ENCODE measurements at places on chromosomes 13 and 19. TPM values are rescaled to one million over a fixed set of nuclear protein-coding genes. Genes with fewer than 3 reads are reported as not detected.

DNA sequence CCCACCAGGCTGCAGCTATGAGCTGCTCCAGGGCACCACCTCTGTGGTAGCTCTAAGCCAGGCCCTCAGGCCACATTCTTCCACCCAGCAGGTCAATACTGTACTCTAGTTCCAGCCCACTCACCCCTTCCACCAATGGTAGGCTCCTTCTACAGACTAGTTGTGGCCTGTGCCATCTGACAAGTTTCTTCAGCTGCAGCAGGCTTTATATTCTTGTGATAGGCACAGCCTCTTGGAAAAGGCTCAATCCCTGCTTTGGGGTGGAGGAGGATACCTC, 8.5 kb downstream of the MICU2 start:
- DNase-seq, result no peak
- peak overlapping the region; percentile 7 for H3K27ac ChIP-seq
- H3K36me3 ChIP-seq, result peaks cover 22% of the 10 kb centered on the region
- no peak overlapping the region for H3K4me3 ChIP-seq
- H3K4me1 ChIP-seq, result peaks cover 74% of the 10 kb centered on the region
- H3K27me3 ChIP-seq, result no peaks in the 10 kb centered on the region

The C1QTNF9B gene
- total RNA-seq, result not detected

DNA sequence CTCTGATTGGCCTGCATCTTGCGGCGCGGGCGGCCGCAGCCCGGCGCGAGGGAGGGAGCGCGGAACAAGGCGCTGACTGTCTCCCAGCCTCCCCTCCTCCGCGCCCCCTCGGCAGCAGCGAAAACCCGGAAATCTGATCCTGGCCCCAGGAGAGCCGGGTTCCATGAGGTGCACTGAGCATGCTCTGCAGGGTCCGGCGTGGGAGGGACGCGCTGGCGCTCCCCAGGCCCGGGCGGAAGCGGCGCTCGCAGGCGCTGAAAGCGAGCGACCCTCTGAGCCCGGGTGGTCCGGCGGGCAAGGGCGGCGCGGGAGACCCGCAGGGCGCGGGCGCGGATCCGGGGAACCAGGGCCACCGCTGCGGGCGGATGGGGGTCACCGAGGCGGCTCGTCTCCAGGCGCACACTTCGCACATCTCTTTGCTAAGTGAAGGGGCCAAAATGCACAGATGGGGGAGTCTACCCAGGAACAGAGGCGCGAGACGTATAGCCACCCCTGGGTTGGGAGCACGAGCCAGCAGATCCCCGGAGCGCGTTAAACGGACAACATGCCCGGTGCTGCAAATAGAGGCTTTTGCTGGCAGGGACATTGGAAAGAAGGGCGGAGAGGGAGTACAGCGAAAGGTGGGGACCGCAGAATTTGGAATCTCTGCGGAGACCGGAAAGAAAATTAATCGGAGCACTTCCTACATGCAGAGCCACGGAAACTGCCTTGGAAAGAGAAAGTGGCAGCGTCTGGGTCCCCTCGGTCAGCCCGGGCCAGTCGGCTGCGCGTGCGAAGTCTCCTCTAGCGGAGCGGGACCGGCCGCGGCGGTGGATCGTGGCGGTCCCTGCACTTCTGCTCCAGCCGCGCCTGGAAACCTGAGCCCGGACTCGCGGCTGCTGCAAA, 510 bp upstream of the PCDH9 start:
- H3K36me3 ChIP-seq, result peaks cover 9% of the 10 kb centered on the region
- no peak overlapping the region for H3K4me3 ChIP-seq
- peaks cover 19% of the 10 kb centered on the region for H3K4me1 ChIP-seq
- H3K27me3 ChIP-seq, result peaks cover 6% of the 10 kb centered on the region
- H3K27ac ChIP-seq, result peak overlapping the region; percentile 78

- no peaks in the 10 kb centered on the region for H3K27me3 ChIP-seq
- peaks cover 15% of the 10 kb centered on the region for H3K36me3 ChIP-seq
- H3K4me3 ChIP-seq, result no peak overlapping the region
- H3K4me1 ChIP-seq, result peaks cover 10% of the 10 kb centered on the region
- no peak for DNase-seq
- H3K27ac ChIP-seq, result no peak overlapping the region
These were observed 101.7 kb upstream of the MCF2L start for GRCh38 chr13:112867301-112867711.

GRCh38 chr13:48818495-48819356, 157.0 kb upstream of the FNDC3A start:
- H3K4me3 ChIP-seq, result no peak overlapping the region
- H3K4me1 ChIP-seq, result peaks cover 3% of the 10 kb centered on the region
- DNase-seq, result no peak
- no peaks in the 10 kb centered on the region for H3K27me3 ChIP-seq
- H3K27ac ChIP-seq, result no peak overlapping the region
- no peaks in the 10 kb centered on the region for H3K36me3 ChIP-seq

- peaks cover 9% of the 10 kb centered on the region for H3K36me3 ChIP-seq
- H3K4me3 ChIP-seq, result no peak overlapping the region
- no peaks in the 10 kb centered on the region for H3K27me3 ChIP-seq
- peak overlapping the region; percentile 56 for H3K27ac ChIP-seq
- DNase-seq, result no peak
These were observed 106.1 kb downstream of the SLC25A15 start for GRCh38 chr13:40895227-40896184.

- no peak overlapping the region for H3K4me3 ChIP-seq
- no peak for DNase-seq
- H3K4me1 ChIP-seq, result no peaks in the 10 kb centered on the region
- no peaks in the 10 kb centered on the region for H3K36me3 ChIP-seq
- H3K27ac ChIP-seq, result no peak overlapping the region
These were observed 14.9 kb downstream of the CELF5 start for GRCh38 chr19:3239367-3239766.

Measured in activated B cell treated with CpG ODN at 0.5 μM for 24 hours (primary cell).